NCI-H1694 treated with DMSO at 0.1 percent for 48 hours (cell line): ENCODE measurements at places on chromosomes 5 and 9.

DNA sequence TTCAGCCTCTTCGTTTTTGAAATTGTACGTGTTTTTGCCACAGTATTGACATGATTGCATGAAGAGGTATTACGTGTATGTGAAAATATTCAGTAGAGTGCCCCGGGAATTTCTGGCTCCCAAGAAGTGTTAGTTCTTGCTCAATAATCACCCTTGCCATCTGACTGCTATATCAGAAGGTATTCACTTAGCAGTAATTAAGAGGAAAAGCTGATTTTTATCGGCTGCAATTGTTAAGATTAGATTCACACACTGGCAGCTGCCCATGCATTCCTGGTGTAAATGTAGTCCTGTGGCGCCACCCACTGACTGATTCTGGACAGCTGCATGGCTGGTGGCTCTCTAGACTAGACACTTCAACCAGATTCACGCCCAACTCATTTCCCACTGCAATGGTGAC, 440.1 kb upstream of the ADAMTS16 start:
- peak; percentile 48 for DNase-seq

- DNase-seq: no peak
Observed at GRCh38 chr9:134939080-134939733, 21.5 kb upstream of the FCN1 start.

- DNase-seq: no peak
Observed at GRCh38 chr9:124871156-124871561, 9.2 kb downstream of the ARPC5L start.

DNA sequence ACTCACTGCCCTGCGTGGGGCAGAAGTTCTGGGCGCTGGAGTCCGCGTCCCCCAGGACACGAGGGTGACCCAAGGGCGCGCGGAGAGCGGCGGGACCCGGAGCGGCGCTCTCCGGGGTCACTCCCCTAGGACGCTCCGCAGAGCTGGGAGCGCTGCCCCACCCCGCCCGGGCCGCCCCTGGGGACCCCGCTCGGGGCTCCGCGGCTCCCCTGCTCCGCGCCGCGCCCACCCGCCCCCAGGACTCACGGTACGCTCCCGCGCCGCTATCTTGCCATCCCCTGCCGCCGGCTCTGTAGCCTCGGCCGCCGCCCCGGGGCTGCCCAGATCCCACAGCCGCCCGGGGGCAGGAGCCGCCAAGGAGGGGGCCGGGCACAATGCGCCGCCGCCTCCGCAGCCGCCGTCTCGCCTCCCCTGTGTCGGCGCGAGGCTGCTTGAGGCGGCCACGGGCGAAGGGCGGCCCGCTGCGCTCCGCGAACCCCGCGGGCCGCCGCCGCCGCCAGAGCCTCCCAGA, 303 bp downstream of the LIFR start:
- DNase-seq: no peak

DNA sequence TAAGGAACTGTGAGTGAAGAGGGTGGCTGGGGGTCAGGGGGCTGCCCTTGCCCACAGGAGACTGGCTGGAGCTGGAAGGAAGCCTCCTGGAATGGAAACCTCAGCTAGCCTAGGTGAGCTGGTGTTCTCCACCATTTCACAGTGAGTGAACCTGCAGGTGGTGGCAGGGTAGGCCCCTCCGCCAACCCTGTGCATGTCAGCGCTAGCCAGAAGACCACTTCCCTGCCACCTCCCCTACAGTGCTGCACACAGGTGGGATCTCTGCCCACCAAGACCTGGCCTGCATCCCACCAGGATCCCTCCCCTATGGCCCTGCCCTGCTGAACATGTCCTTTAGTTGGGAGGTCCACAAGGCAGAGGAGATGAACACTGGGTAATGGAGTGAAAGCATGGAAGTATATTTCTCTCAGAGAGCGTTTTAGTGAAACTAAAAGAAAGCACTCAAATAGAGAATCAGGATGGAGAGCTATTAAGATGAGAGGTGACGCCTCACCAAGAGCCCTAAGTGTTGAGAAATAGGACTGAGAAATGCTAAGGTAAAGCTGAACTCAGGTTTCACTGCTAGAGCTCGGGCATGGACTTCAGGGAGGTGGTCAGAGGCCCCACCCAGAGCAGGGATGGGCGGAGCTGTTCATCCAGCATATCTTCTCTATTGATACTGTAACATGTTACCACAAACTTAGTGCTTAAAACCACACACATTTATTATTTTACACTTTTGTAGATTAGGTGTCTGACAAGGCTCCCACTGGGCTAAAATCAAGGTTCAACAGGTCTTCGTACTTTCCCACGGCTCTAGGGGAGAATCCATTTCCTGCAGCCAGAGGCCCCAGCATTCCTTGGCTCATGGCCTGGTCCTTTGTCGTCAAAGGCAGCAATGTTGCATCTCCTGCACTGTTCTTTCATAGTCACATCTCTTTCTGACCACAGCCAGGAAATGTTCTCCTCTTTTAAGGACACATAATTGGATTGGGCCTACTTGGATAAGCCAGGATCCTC, 83.2 kb downstream of the DIRAS2 start:
- no peak for DNase-seq

DNA sequence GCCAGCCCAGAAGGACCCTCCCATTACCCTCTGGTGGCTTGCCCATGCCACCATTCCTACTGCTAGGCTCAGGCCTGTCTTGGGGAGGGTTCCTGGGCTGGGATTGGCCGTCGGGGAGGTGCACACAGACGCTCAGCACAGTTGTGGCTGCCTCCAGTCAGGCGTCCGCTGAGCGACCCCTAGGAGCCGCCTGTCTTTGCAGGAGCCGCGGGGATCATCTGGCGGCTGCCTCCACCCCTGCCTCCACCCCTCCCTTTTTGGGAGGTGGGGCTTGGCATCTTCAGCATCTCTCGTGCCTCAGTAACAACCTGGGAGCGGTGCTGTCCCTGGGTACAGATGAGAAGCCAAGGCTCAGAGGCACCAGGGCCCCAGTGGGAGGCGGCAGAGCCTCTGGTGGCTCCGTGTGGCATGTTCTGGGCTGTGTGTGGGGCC, 39.6 kb downstream of the RXRA start:
- DNase-seq: peak; percentile 91

GRCh38 chr9:137445930-137446431, 4.8 kb upstream of the ENTPD8 start:
- DNase-seq: peak; percentile 9

GRCh38 chr9:3281399-3281798, 244.4 kb downstream of the RFX3 start:
- no peak for DNase-seq

DNA sequence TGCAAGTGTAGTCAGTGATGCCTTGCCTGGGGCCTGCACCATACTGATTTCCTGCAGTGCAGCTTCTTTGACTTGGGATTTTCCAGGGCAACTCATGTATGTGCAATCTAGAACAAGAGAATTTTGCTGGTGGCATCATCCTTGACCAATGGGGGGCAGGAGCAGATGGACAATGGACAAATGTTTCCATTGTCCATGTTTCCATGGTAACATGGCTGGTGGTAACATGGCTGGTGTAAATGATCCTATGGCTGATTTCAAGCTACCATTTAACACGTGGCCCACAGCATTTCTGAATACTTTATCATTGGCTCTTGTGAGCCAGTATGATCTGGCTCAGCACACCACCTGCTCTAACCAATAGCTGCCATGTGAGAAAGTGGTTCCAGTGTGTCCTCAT, 130.1 kb upstream of the OSMR start:
- no peak for DNase-seq

DNA sequence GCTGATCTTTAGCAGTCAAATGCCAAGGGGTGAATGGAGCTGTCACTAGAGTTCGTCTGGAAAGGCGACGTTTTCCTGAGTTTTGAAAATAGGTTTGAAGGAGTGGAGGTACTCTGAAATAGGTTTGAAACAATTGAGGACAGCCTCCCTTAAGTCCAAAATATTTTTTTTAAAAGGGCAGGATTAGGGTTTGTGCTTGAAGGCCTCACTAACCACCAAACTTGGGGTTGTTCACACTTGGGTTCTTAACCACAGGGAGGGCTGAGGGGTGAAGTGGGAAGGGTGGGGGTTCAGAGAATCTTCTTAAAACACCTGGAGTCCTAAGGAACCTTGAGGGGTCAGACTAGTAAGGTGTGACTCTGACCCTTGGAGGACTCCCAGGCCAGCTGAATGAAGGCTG, 3.5 kb upstream of the PCDH12 start:
- DNase-seq: no peak

DNA sequence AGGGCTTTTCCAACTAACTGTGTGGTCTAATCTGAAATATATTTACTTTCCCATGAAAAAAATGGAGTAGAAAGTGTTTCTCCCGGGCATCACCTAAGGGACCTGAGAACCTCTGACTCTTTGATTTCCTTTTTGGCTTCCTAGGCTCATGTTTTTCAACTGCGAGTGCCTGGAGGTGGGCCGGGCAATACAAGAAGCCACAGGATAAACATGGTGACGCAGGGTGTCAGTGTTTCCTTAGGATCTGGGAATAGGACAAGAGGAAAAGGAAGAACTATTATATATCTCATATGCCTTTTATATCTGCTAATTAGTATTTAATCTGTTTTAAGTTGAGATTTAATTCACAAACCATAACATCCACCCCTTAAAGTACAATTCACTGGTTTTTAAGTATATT, 11.4 kb upstream of the LECT2 start:
- no peak for DNase-seq

DNA sequence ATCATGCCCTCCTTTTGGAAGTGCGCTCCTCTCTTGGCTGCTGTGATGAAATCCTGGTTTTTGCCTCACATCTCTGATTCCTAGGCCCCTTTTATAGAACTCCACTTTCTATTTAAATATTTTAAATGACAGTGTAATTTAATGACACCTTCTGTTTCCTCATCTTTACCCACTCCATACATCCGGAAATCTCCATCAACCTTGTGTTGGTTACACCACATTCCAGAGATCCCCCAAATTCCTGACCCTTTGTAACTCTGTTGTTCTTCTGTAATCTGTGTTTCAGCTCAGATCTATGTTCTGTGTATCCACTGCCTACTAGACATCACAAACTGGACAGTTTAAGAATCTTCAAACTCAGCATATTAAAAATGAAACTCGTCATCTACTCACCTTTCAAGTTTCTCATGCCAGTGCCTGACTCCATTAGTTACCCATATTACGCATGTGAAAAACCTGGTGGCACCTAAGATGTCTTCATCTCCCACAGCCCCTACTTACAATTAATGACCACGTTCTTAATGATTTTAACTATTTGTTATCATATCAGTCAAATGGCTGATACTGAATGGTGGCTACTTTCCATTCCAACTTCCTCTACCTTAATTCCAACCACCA, 25.1 kb downstream of the PARP8 start:
- no peak for DNase-seq

DNA sequence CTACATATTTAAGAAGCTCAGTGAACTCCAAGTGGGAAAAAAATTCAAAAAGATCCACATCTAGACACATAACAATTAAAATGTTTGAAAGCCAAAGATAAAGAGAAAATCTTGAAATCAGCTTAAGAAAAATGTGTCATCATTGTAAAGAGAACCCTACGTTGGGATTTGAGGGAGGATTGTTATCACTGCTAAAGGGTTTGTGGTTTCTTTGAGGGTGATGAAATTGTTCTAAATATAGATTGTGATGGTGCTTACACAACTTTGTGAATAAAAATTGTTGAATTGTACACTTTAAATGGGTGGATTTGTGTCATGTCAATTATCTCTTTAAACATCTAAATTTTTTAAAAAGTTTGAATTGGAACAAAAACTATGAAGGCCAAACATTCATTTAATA, 92.2 kb upstream of the ADAMTS19 start:
- DNase-seq: no peak
